ENCODE measurements at places on chromosomes 11 and 22.
A peak's percentile ranks its signal among the peaks of the same experiment; 100 is the strongest.

DNA sequence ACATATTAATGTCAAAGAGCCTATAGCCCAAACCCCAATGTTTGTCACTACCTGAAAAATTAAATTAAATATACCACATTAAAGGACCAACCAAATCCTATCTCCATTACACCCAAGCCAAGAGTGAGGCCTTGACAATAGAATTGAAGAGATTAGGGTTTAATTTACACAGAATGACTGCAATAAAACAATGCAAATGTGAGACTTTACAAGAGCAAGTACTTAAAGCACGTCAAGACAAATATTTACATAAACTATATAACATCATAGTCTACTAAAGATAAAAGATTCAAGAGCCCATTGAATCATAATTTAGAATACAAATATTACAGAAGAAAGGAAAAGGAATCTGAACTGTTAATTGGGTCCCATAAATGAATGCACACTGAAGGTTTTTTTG is 85.6 kb downstream of the CADM1 start:
- peak; percentile 43 for DNase-seq

DNA sequence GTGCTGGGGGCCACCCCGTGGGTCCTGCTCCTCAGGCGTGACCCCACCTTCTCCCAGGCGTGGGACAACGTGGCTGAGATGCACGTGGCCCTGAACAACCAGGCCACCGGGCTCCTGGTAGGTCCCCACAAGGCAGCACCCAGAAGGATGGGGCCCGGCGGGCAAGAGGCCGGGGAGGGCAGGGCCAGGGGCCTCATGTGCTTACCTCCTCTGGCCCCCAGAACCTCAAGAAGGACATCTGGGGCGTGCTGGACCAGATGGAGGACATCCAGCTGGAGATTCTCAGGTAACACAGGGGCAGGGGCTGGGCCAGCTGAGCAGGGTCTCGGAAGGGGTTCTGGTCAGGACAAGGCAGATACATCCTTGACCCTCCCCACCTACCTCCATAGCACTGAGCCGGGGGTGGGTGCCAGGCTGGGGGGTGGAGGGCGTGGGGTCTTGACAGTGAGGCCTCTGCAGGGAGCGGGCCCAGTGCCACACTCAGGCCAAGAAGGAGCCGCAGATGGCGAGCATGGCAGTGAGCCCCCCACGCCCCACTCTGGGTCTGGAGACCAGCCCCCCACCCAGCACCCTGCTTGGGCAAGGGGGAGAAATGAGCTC is 186.3 kb downstream of the IGLL1 start:
- DNase-seq, result no peak

- DNase-seq, result peak; percentile 30
Observed at GRCh38 chr11:127485541-127485940, 485.0 kb upstream of the KIRREL3 start.

DNA sequence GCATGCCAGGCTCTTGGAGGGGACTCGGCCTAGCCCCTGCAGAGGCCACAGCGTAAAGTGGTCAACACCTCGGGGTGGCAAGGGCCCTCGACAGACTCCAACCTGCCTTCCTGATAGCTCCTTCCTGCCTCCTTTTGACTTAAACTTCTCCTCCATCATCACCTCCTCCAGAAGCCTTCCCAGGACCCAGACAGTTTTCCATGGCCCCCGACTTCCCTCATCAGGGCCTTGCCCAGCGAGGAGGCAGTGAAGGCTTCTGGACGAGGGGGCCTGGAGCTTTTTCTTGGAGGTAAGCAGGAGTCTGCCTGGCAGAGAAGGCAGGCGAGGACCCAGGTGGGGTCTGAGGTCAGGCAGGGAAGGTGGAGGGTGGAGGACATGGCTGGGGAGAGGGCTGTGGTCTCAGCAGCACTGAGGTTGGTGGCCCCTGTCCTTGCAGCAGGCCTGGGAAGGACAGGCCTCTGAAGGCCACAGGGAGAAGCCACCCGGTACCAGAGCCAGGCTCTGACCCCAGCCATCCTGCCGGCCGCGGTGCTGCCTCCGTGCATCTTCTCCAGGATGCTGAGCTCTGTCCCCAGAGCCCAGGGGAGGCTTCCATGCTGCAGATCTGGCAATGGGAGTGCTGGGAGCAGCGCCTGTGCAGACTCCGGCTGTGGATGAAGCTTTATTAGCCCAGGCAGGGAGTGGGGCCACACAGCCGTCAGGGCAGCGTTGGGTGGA is 81.4 kb downstream of the WNT7B start:
- DNase-seq, result no peak

- DNase-seq, result no peak
Observed at GRCh38 chr11:41851743-41852142, 392.3 kb upstream of the LRRC4C start.

DNA sequence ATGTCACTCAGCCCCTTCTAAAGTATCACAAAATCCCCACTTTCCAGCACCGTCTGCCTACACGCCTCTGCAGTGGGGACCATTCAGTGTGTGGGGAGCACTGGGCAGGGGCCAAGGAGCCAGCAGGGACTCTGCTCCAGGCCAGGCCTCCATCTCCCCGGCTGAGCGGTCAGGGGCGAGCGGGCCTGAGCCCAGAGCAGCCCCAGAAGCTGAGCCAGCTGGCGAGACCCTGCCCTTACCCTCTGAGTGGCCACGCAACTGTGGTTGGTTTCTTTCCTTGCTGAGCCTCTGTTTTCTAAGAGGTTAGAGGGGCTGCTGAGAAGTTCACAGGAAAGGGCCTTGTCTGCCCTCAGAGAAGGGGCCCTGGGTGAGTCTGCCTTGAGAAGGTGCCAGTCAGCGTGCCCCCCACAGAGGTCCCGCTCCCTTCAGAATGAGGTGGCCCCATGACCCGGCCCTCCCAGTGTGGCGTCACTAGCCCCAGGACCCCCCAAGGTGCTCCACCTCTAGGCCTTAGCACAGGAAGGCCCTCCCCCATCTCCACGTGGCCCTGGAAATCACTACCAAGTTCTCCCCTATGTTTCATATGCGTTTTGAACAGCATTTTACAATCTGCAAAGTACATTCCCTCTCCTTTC is 46.9 kb downstream of the WNT11 start:
- DNase-seq, result no peak

GRCh38 chr11:62103986-62104385 is 19.8 kb upstream of the INCENP start:
- DNase-seq, result no peak

- DNase-seq, result no peak
Observed at GRCh38 chr11:76603202-76603601, 67.3 kb downstream of the LRRC32 start.
